NCI-H526 treated with DMSO at 0.1 percent for 48 hours (cell line): ENCODE measurements at places on chromosomes 2 and 18.

- no peak for DNase-seq
These were observed 96.0 kb downstream of the ACOXL start for GRCh38 chr2:110828330-110828729.

GRCh38 chr18:75527848-75528685, 100.6 kb upstream of the SMIM21 start:
- DNase-seq = no peak

GRCh38 chr2:172329774-172330671, 97.4 kb upstream of the ITGA6 start:
- DNase-seq = no peak

- DNase-seq = peak; percentile 78
These were observed 2.9 kb upstream of the CRYBA2 start for GRCh38 chr2:218995972-218996711.

DNA sequence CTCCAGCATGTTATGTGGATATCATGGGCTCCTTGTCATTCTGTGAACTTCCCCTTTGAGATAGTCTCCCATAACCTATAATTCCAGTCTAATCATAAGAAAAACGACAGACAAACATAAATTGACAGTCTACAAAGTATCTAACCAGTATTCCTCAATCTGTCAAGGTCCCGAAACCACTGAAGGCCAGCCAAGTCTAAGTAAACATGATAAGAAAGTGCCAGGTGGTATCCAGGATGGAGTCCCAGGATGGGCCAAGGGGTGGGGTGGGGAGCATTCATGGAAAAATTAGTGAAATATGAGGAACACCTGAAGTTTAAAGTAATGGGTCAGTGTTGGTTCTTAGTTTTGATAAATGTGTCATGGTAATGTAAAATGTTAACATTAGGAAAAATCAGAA, 355.5 kb downstream of the DPP10 start:
- DNase-seq = no peak

DNA sequence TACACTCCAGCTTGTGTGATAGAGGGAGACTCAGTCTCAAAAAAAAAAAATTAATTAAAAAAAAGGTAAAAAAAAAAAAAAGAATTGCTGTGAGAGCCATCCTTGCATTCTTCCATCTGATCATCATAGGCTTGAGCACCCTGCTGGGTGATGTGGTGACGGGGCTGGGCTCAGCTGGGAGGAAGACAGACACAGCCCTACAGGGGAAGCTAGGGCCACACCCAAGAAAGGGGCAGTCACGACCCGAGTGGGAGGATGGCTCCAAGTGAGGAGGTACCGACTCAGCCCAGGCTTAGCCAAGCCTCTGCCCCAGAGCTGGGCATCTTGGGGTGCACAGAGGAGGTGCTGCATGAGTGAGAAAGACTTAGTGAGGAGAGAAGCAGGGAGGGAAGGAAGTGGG, 165.5 kb downstream of the SH3RF3 start:
- DNase-seq = no peak

DNA sequence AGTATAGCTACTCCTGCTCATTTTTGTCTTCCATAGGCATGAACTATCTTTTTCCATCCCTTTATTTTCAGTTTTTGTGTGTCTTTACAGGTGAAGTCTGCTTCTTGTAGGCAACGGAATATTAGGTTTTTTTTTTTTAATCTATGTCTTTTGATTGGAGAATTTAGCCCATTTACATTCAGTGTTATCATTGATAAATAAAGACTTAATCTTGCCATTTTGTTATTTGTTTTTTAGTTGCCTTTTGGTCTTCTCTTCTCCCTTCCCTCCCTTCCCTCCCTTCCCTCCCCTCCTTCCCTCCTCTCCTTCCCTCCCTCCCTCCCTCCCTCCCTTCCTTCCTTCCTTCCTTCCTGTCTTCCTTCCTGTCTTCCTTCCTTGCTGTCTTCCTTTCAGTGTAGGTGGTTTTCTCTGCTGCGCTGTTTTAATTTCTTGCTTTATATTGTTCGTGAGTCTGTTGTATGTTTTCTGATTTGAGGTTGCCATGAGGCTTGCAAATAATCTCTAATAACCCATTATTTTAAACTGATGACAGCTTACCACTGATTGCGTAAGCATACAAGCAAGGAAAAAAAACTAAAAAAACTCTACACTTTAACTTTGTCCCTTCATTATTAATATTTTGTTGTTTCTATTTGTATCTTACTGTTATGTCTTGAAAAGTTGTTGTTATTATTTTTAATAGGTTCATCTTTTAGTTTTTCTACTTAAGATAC, 353.8 kb downstream of the PARD3B start:
- no peak for DNase-seq

- DNase-seq = peak; percentile 45
These were observed 160.1 kb downstream of the HAUS1 start for GRCh38 chr18:46264255-46264654.

GRCh38 chr2:54669677-54670484, 53.6 kb upstream of the EML6 start:
- no peak for DNase-seq

GRCh38 chr18:44710931-44711330, 30.2 kb downstream of the SETBP1 start:
- DNase-seq = no peak

DNA sequence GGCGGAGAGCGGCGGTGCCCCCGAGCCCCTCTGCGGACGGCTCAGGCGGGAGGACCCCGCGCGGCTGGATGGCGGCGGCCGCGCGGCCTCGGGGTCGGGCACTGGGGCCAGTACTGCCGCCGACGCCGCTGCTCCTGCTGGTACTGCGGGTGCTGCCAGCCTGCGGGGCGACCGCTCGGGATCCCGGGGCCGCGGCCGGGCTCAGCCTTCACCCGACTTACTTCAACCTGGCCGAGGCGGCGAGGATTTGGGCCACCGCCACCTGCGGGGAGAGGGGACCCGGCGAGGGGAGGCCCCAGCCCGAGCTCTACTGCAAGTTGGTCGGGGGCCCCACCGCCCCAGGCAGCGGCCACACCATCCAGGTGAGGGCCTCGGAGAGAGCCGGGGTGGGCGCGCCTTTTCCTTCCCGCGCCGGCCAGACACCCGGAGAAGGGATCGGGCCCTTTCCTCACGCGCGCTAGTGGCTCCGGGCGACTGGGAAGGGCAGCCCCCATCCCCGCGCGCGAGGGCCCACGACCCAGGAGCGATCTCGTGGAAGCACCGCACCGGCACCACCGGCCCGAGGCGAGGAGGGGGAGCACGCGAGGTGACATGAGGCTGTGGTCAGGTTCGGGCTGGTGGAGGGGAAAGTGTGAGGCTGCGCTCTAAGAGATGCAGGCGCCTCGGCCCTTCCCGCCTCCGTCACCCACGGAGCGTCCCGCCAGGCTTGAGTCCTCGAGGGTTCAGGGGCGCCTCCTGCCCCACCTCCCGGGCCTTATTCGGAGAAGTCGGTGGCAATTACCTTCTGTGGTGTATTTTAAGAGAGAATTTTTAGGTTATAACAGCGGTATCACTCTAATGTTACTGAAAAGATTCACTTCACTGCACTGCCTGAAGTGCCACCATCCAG, 607 bp downstream of the LAMA3 start:
- DNase-seq = no peak

DNA sequence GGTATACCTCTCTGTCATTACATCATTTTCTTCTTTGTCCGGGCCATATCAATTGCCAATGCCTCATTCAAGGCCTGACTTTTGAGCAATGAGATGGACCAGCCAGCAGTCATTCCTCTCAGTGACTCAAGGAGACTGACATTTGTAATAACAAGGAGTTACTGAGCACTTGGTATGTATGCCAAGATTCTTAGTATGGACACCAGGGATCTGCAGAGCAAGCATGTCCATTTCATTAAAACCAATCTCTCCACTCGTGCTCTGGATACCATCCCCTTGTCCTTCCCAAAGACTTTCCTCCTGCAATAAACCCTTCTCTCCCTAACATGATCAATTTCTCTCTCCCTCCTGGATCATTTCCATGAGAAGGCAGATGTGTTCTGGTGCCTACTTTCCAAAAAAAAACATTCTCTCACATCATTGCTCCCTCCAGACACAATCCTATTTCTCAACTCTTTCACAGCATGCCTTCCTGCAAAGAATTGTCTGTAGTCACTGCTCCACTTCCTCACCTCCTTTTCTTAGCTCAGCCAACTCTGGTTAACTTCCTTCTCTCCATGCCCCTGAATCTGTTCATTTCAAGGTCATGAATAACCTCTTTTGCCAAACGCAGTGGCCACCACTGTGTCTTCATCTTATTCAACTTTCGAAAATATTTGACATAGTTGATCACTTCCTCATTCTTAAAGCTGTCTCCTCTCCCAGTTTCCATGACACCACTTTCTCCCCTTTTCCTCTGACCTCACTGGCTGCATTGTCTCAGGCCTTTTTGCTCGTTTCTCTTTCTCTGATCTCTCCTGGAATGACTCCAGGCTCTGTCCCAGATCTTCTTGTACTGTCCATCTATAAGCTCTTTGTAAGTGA, 102.8 kb upstream of the CYP1B1 start:
- DNase-seq = no peak

DNA sequence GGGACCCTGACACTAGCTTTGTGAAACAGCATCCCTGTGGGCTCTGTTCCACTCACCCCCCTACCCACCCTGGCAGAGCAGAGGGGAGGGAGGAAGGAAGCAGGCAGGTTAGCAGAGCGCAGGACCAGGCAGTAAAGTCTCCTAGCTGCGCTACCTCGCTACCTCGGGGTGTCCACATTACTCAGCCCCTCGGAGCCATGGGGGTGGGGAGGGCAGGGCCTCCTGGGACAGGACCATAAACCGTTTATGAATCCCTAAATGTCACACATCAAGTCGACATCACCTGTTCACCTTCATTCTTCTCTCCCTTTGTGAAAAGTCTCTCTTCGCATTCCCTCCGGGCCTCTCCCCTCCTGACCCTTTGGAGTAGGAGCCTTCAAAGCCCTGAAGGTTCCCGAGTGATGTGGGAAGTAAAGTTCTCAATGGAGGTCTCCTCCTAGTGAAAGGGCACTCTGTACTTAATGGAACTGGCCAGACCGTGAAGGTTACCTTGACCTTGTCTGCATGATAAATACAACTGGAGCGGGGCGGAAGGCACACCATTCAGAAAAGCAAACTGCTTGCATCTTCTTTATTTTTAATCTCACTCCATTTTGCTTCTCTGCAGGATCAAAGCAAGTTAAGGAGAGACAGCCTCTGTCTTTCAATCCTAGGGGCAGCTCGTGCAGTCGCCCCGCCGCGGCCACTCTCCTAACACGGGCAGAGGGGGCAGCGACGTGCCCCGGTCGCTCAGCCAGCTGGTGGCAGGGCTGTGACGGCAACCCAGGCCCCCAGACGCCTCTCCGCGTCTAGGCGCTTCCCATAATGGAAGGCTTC, 23.7 kb upstream of the SMAD7 start:
- DNase-seq = no peak

- no peak for DNase-seq
These were observed 121.5 kb downstream of the WDSUB1 start for GRCh38 chr2:159165048-159165447.

DNA sequence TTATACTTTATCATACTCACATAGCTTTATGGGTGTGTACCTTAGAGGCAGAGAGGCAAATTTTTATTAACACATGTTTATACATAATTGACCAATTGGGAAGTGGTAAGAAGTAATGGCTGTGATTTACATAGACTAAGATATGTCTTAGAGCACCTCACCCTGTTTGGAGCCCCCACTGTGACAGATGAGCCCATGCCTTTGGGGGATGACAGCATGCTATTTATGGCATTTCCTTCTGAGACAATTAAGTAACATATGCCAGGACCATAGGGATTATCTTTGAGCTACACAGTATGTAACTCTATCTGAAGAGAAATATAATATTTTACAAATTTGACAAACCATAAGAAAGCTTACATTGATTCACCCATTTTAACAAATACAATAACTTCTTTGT, 1655.3 kb upstream of the ACVR2A start:
- DNase-seq = no peak

- no peak for DNase-seq
These were observed 31.6 kb upstream of the CCBE1 start for GRCh38 chr18:59728816-59729215.

- DNase-seq = no peak
These were observed 505.8 kb upstream of the TNP1 start for GRCh38 chr2:217365656-217366055.

- no peak for DNase-seq
These were observed 84.3 kb downstream of the UXS1 start for GRCh38 chr2:106109675-106110424.

GRCh38 chr2:158079672-158080071, 22.0 kb upstream of the UPP2 start:
- peak; percentile 3 for DNase-seq

DNA sequence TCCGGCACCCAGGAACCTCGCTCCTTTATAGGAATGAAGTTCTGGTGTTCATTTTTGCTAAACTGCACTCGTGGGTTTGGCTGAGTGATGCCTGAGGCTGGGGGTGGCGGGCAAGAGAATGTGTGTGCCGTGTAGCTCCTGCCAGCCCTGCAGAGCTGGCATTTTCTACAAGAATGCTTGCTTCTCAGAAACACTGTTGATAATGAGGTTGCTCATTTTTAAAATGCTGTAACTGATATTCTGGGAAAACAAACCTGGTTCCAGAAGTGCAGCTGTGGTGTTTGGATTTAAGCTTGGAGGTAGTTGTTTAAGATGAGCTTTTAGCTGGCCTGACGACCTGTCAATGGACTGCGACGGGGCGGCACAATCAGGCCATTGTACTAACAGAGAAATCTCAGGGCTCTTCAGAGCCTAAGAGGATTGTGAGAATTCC, 511.9 kb upstream of the TNP1 start:
- no peak for DNase-seq

- no peak for DNase-seq
These were observed 645.5 kb upstream of the ID2 start for GRCh38 chr2:8036366-8036765.

GRCh38 chr2:33588232-33588631, 10.9 kb downstream of the FAM98A start:
- DNase-seq = no peak

GRCh38 chr2:236687296-236687965, 117.8 kb downstream of the ACKR3 start:
- DNase-seq = no peak

GRCh38 chr2:207223051-207223450, 57.3 kb upstream of the KLF7 start:
- no peak for DNase-seq

DNA sequence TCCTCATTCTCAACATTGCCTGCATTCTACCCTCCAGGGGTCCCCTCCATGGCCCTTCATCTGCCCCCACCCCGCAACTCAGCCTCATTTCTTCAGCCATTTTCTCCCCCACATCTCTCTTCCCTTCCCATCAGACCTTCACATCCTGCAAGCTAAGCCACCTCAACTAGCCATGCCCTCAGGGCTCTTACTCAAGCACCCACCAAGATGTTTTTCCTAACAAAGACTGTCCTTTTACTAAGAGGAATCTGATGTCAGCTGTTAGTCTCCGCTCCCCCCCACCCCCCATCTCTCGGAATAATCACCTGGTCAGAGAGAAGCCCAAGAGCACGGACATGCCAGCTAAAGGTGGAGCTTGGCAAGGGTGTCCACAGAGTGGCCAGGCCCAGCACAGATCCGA, 4.7 kb upstream of the CAPN10 start:
- DNase-seq = no peak
